ENCODE measurements at places on chromosomes 16 and 17. TPM values are rescaled to one million over a fixed set of nuclear protein-coding genes. Genes with fewer than 3 reads are reported as not detected.

The CES5A gene
- not detected for total RNA-seq

DNA sequence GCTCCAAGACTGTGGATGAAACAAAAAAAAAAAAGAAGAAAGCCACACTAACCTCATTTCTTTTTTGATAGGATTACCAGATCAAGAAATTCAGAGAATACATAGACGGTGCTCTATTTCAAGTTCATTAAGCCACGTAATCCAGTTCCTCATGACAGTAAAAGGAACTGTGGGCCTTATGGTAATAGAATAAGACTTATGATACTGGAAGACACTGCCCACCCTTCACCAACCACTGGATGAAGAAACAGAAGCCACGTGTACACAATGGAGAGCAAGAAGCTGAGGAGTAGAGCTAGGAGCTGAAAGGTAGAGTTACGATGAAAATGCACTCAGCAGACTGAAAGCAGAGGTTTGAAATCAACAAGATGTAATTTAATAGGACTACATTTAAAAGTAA is 11.2 kb downstream of the NCBP3 start:
- no peak overlapping the region for H3K27ac ChIP-seq
- peaks cover 80% of the 10 kb centered on the region for H3K36me3 ChIP-seq
- peaks cover 8% of the 10 kb centered on the region for H3K4me1 ChIP-seq
- DNase-seq: no peak

DNA sequence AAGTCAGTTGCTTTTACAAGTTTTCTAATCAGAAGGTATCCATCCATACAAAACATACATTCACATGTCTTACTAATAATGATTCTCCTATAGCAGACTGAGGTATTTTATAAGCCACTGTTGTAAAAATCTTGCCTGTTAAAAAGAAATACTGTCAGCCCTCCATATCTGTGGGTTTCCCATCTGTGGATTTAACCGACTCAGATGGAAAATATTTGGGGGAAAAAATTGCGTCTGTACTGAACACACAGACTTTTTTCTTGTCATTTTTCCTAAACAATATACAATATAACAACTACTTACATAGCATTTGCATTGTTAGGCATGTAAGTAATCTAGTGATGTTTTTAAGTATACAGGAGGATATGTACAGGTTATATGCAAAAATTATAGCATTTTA is 90.4 kb downstream of the PARN start:
- DNase-seq: no peak
- H3K27ac ChIP-seq: no peak overlapping the region
- H3K4me3 ChIP-seq: no peak overlapping the region

GRCh38 chr17:63029541-63029940 is 63.5 kb downstream of the TANC2 start:
- no peaks in the 10 kb centered on the region for H3K4me1 ChIP-seq
- no peak overlapping the region for H3K27ac ChIP-seq
- H3K27me3 ChIP-seq: no peaks in the 10 kb centered on the region
- H3K4me3 ChIP-seq: no peak overlapping the region
- H3K36me3 ChIP-seq: no peaks in the 10 kb centered on the region
